ENCODE measurements at places on chromosomes 4 and X. TPM values are rescaled to one million over a fixed set of nuclear protein-coding genes. Genes with fewer than 3 reads are reported as not detected.

ZDHHC15 gene
- total RNA-seq = 4.7 TPM

H2BW1 gene
- total RNA-seq = not detected

DNA sequence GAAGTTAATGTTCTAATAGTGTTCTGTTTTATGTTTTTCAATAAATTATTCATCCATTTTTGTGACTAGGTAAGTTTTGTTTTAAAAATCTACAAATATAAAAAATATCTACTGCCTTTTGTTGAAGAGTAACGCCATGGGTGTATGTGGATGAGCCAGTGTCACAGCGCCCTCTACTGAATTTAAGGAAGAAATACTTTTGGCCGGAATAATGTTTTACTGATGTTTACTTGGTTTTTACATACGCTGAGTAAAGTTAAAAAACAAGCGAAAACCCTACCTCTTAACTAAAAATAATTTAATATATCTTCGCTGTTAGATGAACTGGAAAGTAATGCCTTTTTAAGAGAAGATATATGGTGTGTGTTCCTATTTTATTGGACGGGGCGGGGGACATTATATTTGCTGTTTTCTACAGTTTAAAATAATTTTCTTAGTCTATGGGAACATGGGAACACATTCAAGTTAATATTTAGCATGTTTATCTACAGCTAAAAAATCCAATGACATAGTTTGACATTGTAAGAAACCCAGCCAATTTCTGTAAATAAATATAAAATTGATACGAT is 86.1 kb downstream of the CPE start:
- DNase-seq = no peak

DNA sequence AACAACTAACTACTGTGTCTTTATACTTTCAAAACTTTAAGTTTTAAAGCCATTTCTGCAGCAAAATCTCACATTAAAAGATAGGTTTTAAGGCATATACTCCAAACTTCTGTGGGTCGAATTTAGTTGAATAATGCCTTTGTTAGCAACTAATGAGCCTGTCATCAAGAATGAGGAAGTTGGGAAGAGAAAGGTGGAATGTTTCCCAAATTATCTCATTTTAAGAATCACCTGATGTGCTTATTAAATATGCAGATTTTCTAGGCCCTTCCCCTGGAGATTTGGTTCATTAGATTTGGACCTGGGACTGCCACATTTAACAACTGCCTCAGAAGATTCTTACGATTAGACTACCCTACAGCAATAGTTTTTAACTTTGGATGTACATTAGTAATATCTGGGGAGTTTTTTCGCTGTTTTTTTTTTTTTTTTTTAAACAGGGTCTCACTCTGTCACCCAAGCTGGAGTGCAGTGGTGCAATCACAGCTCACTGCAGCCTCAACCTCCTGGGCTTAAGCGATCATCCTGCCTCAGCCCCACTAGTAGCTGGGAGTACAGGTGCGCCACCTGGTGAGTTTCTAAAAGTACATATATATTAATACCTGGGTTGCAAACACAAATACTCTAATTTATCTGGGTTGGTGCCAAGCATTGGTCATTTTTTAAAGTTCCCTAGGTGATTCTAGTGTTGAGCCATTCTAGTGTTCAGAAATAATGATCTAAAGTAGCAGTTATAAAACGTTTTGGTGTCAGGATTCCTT is 16.1 kb upstream of the TASL start:
- no peak for DNase-seq

DNA sequence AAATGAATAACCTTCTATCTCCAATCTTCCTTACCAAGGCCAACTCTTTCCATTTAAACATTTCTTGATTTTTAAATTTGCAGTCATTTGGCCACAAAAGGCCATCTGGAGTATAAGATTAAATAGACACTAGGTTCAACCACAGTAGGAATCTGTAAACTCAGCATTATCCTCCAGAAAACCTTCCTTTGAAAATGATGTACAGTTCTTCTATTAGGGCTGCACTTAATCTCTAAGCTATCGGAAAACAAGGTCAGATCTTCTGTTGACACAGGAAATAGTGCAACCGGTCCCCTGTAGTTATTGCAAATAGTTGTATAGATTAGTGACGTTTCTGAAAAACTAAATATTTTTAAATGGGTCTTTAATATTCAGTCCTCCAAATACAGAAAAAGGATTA is 359.0 kb upstream of the ATOH1 start:
- no peak for DNase-seq

HPGD gene
- total RNA-seq = 2.0 TPM

RASSF6 gene
- not detected for total RNA-seq

- DNase-seq = no peak
Measured at GRCh38 chrX:15870310-15870709, 15.7 kb upstream of the AP1S2 start.

CXCL5 gene
- total RNA-seq = 0.71 TPM

GRCh38 chr4:173937631-173938270 is 345.7 kb downstream of the FBXO8 start:
- no peak for DNase-seq

- DNase-seq = no peak
Measured at GRCh38 chr4:8765084-8765483, 106.6 kb downstream of the HMX1 start.

DNA sequence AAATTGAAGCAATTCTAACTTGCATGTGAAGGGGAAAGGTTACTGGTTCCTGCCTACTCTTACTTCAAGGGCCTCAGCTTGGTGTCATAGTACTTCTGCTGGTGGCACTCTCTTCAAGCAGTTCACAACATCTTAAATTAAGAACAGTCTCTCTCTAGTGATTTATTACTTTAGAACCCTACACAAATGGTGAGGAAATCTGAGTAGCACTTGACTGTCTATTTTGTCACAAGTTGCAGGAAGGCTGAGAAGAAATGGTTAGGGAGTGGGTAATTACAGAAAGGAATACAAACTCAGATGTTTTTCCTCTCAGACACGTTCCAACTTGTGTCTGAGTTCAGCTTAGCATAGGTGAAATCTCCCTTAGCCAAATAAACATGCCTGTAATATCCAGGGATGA is 242.3 kb upstream of the GRIA3 start:
- no peak for DNase-seq

GRCh38 chr4:104766676-104767075 is 272.0 kb upstream of the CXXC4 start:
- DNase-seq = no peak

NIPAL1 gene
- 0.67 TPM for total RNA-seq

DNA sequence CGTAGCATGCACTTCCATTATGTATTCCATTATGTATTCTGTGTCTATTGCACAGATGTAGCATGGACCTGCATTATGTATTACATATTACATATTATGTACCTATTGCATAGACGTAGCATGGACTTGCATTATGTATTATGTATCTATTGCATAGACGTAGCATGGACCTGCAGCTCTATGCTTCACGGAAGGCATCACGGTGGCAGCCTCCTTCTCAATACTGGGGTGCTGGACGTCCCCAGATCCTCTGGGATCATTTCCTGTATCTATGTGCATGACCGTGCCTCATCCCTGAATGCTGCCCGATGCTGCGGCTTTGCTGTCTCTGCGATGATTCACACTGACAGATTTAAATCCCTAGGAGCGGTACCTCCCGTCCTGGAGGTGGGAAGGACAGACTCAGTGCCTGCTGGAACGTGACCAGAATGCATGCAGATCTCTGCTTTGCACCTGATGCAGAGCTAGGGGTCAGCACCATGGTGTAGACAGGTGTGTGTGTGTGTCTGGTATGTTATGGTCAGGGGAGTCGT is 317.5 kb downstream of the DHRSX start:
- DNase-seq = no peak

DNA sequence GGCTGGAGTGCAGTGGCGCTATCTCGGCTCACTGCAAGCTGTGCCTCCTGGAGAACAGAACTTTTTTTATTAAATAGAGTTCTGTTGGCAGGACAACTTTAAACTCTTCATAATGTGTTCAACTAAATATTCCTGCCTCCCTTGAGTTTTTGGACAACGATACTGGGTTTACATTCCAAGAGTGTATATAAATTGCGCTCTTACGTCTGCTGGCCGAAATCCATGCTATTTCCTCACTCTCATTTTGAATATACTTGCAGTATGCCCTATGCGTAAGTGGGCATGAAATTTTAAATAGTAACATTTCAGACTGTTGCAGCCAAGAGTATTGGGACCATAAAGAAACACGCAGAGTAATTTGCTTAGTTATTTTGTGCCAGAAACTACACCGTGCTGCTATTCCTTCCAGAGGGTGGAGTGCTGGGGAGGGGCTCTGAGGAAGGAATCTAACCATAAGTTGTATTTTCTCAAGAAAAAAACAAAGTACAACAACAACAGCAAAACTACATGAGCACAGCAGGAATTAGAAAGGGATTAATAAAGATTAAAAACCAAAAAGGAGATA is 480.0 kb downstream of the NLGN4X start:
- no peak for DNase-seq

GRCh38 chr4:40564815-40565483 is 64.7 kb downstream of the RBM47 start:
- DNase-seq = no peak

- no peak for DNase-seq
Measured at GRCh38 chr4:183257808-183258207, 62.3 kb downstream of the CLDN22 start.

MCUB gene
- total RNA-seq = 8.6 TPM

GRCh38 chr4:122783301-122784215 is 43.1 kb upstream of the FGF2 start:
- DNase-seq = no peak

DNA sequence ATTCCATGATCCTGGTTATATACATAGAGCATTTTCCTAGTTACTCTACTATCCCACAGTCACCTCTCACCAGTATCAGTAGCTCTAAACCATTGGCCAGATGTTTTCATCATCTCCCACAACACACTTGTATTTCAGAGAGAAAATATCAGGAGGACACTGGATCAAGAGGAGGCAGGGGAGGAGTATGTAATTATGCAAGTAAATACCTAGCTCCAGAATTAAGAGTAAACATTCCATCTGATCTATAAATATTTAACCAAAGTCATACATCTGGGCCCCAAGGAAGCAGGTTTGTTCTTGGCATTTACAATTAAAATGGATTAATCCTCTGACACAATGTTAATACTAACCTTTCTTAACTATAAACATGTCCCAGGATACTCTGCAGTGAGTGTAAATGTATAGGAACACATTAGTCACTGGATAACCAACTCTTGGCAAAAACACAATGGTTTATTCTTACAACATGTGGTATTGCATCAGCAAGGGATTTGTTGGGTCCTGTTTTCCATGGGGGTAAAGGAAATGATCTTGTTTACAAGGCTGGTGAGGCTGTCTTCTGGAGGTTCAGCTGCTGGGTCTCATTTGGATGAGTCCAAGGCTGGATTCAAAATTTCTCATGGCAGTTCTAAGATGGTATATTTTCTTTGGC is 170.1 kb downstream of the ATG4A start:
- DNase-seq = no peak

DNA sequence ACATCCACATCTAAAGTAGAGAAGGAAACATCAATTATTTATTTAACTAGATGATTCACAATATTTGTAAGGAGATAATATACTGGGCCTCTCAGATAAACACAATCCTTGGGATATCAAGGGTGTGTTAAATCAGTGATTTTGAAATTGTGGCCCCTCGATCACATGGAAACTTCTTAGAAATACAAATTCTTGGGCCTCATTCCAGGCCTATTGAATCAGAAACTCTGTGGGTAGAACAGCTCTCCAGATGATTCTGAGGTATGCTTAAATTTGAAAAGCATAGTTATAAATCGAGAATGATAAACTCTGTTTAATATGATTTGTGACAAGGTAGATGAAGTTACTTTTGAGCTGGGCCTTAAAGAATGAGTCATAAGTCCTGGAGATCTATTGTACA is 64.3 kb upstream of the GPR174 start:
- DNase-seq = no peak

- DNase-seq = no peak
Measured at GRCh38 chr4:87524456-87524855, 4.7 kb downstream of the SPARCL1 start.

DNA sequence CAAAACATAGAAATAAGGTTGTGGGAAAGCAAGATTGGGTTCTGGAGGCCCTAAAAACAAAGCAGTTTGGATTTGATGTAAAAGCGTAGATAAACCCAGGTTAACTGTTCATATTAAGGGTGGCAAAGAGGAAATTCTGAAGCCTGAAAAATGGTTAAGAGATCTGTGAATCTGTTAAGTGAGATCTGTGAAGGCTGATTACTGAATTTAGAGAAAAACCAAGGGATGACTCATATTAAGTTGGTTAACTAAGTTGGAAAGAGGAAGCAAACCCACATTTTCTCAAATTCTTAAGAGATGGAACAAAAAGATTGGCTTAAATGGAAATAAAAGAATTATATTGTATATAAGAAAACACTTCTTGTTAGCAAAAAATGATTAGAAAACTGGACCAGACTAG is 22.8 kb downstream of the GPAT3 start:
- no peak for DNase-seq

DNA sequence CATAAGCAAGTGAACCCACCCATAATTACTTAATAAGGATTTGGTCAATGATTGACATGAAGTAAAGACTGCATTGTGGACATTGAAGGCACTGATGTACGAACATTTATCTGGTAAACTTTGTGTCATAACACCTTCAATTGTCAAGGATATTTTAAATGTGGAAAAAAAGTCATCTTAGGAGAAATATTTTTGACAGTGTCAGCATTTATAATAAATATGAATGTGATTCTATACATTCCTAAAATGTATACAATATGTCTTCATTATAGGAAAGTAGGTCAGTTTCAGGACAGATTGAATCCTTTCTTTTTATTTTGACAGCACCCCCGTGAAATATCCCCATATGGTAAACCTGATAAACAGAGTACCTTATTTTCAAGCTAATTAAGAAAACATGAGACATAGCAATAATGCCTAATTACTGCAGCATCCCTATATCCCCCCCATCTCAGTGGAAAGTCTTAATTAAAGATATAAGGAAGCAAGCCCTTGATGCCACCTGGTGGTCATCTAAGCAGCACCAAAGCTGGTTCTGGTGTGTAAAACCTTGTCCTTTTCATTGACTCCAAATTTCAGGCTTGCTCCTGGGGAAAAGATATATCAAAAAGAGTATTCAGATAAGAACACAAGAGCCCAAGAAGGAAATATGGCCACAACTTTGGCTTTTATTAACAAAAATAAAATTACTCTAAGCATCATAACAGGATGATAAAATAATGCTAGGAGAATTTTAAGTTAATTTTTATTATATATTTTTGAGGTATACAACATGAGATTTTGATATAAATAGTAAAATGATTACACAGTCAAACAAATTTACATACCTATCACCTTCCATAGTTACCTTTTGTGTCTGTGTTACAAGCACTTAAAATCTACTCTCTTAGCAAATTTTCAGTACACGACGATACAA is 379.7 kb downstream of the TLL1 start:
- no peak for DNase-seq

DNA sequence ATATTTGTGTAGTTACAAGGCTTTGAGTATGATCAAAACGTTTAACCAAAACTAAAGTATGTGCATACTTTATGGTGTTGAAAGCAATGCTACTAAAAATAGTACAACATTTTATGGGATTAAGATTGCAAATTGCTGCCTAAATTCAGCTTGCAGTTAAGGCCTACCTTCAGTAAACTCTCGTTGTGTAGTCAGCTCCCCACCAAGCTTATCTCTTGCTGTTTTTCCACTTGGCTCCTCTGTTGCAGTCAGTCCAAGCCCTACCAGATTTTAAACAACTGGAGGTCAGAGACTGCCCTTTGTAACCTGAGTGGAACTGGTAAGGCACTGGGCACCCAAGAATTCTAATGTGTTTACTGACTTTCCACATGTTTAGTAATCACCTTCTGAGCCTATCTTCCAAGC is 25.7 kb downstream of the AFF1 start:
- no peak for DNase-seq

Measured in dorsolateral prefrontal cortex (tissue), 122 donors.